Bladder microvascular endothelial cell (primary cell): ENCODE measurements at places on chromosomes 4 and X. TPM values are rescaled to one million over a fixed set of nuclear protein-coding genes. Genes with fewer than 3 reads are reported as not detected.

Gene RPS6KA6
- under 0.01 and 0.94 TPM in 2 replicates for total RNA-seq

Gene TMEM187
- total RNA-seq: 5.7 and 7.2 TPM in 2 replicates

Gene SSX3
- total RNA-seq: not detected in 2 replicates

Gene USO1
- total RNA-seq: 46.8 and 97.6 TPM in 2 replicates

Gene USP27X
- total RNA-seq: 2.1 and 4.4 TPM in 2 replicates

Gene RPL34
- total RNA-seq: 596 and 679 TPM in 2 replicates

Gene MTTP
- total RNA-seq: not detected in 2 replicates

Gene ARHGAP6
- under 0.01 and 0.06 TPM in 2 replicates for total RNA-seq

Gene BEX2
- total RNA-seq: 1.3 and 1.5 TPM in 2 replicates

Gene SLC10A4
- total RNA-seq: 0.06 and 0.16 TPM in 2 replicates

Gene PDCL2
- total RNA-seq: not detected in 2 replicates

Gene GPC4
- 0.16 and 2.3 TPM in 2 replicates for total RNA-seq

Gene CLTRN
- total RNA-seq: 0.06 TPM in 1 of 2 replicates, not detected in the other

Gene MTMR8
- total RNA-seq: 0.19 and 0.49 TPM in 2 replicates

Gene SNCA
- 49.5 and 191 TPM in 2 replicates for total RNA-seq

Gene IQSEC2
- 2.6 TPM in 2 replicates for total RNA-seq

Gene CXCL11
- 1.5 and 5.7 TPM in 2 replicates for total RNA-seq

Gene GATA1
- total RNA-seq: not detected in 2 replicates

Gene KLB
- 0.06 TPM in 1 of 2 replicates, not detected in the other for total RNA-seq

Gene SHOX
- not detected in 2 replicates for total RNA-seq

Gene LNX1
- 1.6 and 8.6 TPM in 2 replicates for total RNA-seq

Gene ZNF330
- total RNA-seq: 19.8 and 36.4 TPM in 2 replicates

Gene FSTL5
- total RNA-seq: under 0.01 and 0.63 TPM in 2 replicates
